ENCODE measurements at places on chromosomes 13 and 19.
A peak's percentile ranks its signal among the peaks of the same experiment; 100 is the strongest.

- DNase-seq: no peak
Observed at GRCh38 chr19:49342291-49342721, 7.1 kb downstream of the CD37 start.

GRCh38 chr13:111539791-111540446 is 219.5 kb downstream of the TEX29 start:
- no peak for DNase-seq

GRCh38 chr13:77316430-77316829 is 10.5 kb downstream of the MYCBP2 start:
- no peak for DNase-seq

DNA sequence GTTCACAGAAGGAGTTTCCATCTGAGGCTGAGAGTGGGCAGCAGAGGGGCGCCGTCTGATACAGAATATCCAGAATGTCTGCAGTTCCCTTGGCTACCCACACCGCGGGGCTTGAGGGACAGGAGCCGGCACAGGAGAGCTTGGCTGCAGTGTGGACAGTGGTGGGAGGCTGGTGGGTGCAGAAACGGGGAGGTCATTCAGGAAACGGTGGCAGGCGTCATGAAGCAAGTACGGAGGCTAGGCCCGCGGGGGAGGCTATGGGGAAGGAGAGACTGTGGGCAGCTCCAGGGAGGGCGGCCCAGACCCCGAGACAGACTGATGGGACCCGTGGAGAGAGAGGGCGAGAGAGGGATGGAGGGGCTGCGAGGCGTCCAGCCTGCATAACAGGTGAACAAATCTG is 55.2 kb upstream of the UQCRFS1 start:
- no peak for DNase-seq

DNA sequence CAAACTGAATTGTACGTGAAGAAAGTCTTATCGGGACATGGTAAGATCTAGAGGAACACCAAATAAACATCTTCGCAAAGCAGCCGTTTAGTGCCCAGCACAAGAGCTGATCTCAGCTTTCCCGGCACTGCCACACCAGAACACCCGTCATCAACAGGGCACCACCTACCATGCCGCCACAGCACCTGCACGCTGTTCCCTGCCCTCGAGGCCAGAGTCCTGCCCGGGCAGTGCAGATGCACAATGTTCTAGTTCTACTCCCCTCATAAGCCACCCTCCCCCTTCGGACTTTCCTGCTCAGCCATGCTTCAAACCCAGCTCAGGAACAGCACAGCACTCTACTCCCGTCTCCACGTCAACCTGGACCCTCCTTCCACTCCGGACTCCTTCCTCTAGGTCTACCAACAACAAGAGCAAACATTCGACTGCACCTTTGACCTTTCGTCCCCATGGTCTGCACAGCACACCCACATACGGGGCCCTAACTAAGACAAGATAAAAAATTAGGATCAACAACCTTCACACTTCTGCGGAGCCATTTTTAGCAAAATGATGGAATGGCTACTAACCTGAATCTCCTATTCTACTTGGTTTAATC is 25.1 kb downstream of the TUBGCP3 start:
- DNase-seq: no peak

- no peak for DNase-seq
Observed at GRCh38 chr19:56927791-56928207, 87.3 kb upstream of the PEG3 start.

DNA sequence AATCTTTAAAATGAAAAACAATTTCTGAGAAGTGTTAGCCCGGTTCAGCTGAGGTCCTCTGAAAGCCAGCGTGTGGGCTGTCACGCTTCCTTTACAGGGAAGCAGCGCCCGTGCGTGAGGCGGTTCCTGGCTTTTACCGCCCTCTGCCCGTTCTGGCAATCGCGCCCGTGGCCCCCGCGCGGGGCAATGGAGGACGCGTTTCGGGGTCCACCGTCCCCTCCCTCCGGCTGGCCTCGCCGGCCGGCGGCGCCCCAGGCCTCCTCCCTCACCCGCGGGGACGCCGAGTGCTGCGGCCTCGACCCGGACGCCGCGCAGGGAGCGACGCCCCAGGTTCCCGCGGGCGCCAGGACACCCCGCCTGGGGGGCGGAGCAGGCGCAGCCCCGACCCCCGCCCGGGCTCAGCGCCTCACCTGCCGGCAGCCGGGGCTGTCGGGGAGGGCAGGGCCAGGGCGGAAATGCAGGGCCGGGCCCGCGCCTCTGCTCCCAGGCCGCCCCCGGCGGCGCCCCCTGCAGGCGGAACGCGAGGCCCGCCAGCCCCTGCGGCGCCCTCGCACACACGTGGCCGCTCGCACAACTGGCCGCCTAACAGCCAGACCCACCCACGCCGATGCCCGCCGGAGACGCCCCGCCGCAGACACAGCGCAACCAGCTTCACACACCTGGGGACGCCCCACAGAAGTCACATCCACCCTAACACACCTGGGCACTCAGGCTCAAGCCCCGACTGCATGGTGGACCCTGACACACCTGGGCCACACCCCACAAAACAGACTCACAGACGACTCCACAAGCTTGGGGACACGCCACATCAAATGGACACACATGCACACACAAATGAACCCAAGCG is at the start of gene GGACT:
TSS of gene GGACT (minus strand) at position 459 of the 847 bp plus-strand sequence. CDS start 56,198 bp downstream, outside the sequence.
- peak; percentile 36 for DNase-seq

DNA sequence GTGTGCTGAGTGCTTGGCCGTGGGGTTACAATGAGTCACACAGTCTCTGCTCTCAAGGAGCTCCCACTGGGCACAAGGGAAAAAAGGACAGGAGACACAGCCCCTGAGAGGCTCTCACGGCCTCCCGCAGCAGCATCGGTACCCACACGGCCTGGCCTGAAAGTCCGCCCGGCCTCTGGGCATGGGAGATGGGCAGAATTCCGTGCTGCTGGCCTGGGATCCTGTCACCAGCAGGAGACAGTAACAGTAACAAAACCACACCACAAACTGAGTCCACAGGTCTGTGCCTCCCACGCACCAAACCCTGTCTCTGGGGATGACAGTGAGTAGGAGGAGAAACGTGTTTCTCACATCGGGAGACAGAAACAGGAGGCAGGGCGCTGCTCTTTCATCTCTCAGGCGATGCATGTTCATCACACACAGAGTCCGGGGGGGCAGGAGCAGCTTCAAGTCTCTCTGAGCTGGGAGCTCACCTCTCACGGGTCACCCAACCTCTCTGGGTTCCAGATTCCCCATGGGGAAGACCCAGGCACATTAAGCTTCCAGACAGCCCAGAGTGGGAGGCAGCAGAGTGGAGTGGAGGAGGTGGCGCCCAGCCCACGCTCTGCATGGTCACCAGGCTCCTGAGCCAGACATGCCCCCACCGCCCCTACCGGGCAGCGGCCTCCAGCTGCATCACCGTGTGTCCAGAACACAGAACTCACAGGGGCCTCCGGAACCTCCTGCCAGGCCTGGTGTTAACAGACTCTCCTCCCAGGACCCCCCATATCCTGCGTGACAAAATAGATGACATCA is 124.7 kb upstream of the VSTM2B start:
- no peak for DNase-seq

GRCh38 chr19:49155005-49155819 is at the start of gene HRC:
HRC (minus strand) TSS chr19:49155396; CDS start chr19:49155237, 159 bp downstream.
- DNase-seq: no peak

DNA sequence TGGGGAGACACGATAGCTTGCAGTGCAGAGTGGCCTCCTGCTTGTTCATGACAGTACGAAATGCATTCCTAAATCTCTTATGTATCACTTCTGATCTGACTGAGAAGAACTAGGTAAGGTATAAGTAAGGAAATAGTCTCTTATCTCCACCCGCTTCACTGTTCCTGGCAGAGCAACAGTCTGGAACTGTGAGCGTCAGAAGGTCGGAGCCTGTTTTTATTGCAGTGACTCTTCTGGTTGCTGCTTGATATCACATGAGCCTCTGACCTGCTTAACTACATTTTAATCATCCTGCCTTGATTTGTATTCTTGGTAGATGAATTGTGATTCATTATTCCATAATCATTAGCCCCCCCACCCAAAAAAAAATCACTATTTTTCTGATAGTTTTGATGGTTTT is 69.0 kb downstream of the COL4A2 start:
- DNase-seq: no peak

DNA sequence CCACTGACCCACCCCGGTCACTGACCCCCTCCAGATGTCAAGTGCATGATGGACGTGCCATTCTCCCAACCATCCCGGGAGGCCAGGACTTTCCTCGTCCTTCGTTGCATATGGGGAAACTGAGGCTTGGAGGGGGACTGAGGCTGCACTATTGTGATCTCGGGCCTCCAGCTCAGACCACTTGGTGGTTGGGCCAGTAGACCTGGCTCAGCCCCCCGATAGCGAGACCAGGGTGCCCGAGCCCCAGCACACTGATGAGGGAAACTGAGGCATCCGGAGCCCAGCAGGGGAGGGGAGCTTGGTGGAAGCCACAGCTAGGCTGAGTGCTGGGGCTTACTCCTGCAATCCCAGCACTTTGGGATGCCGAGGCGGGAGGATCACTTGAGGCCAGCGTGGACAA is 10.4 kb downstream of the EFNA2 start:
- DNase-seq: no peak

DNA sequence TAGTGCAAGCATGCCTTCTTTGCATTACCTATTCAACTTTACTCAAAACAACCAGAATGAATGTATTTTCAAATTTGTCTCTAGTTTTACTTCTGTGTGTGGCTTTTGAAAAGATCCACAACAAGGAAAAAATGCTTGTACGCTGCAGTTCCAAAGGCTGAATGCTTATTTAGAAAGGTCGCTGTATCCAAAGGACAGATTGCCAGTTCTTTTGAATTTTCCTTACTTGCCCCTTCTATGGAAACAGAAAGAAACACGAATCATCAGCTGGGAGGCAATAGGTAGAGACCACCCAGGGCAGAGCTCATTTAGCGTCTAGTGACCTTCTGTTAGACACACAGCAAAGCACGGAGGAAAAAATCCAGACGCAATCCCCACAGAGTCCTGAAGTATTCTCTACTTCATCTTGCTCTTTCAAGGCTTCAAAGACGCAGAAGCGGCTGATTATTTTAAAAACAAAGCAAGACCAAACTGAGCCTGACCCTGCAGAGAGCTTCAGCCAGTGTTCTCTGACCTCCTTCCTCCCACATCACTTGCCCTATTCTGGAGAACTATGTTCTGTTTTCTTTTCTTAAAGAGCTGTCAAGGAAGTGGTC is 674.6 kb upstream of the SGCG start:
- DNase-seq: no peak

DNA sequence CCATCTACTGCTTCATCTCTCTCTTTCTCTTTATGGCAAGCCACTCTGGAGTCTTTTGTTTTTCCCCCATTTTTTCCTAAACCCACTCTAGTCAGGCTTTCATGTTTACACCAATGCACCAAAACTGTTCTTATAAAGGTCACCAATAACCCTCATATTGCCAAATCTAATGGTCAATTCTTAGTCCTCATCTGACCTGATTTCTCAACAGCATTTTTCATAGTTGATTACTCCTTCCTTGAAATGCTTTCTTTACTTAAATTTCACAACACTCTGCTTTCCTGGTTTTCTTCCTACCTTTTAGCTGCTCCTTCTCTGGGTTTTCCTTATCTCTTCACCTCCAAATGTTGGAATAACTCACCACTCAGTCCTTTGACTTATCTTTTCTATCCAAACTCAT is 47.9 kb downstream of the MICU2 start:
- DNase-seq: no peak

- DNase-seq: no peak
Observed at GRCh38 chr13:30982506-30982905, 50.0 kb downstream of the TEX26 start.

GRCh38 chr13:30720172-30720869 is 15.0 kb upstream of the ALOX5AP start:
- DNase-seq: no peak

DNA sequence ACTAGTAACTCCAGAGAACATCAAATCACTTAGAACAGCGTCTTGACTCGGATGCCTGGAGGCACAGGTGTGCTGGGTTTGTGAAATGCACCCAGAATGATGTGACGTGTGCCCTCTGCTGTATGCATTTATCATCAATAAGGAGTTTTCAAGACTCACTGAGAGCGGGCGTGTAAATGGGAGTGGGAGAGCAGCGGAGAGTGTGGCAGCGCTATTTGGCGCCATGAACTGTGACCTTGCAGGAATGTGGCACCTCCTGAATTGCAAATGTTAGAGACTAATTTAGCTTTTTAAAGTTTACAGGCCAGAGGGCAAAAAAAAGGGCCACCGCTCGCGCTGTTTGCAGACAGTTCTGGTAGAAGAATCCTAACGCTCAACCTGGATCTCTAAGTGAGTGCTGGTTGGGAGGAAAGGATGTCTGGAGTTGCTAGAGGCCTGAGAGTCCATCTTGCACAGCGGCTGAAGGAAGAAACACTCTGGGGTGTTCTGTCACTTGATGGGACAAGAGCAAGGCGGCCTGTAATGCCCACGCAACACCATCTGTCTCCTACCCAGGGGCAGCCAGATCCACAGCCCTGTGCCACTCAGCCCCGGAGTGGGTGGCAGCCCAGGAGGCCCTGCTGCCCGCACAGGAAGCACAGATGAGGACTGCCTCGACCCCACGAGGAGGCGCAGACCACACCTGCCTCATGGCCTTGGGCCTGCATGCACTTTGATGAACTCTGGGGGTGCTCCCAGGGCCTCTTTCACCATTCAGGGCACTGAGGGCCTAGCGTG is 19.7 kb downstream of the RANBP3 start:
- DNase-seq: no peak

DNA sequence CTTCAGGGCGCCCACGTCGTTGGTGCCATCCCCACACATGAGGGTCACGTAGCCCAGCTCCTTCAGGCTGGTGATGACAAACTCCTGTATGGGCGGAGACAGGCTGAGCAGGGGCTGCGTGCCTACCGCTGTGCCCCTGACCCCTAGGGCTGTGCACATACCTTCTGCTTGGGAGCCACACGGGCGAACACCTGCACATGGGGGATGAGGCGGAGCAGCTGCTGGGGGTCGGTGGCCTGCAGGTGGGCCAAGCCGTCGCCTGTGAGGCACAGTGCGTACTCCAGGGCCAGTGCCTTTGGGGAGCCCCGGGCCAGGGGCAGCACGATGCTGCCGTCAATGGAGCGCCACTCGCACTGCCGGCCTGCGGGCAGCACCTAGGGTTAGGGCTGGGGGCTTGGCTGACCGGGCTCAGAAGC is 6.1 kb upstream of the GMIP start:
- DNase-seq: no peak

DNA sequence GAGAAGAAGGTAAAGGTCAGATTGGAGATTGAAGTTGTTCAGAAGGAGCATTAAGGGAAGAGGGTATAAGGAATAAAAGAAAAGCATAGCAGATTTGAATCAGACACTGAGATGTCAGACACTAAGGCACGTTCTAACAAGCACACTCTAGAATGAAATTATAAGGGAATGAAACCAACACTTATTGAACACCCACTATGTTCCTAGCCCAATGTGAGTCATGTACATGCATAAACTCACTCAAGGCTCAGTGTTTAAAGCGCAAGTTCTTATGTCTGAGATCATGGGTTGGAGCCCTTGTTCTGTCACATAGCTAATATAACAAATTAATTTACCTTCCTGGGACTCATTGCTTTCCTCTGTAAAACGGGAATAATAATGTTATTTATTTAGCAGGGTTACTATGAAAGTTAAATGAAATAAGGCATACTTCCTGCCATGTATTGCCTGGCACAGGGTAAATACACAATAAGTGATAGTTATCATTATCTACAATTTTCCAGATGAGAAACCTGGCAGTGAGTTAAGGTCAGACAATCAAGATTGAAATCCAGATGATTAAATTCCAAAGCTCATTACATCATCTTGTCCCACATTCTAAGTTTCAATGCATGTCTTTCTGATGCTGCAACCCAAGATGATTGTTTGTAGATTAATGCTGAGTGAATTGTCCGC is 68.3 kb upstream of the DACH1 start:
- no peak for DNase-seq

GRCh38 chr13:82661126-82661525 is 1221.1 kb downstream of the SLITRK1 start:
- DNase-seq: no peak

Data from hypothalamus (tissue), 51 donors.